Stomach (tissue), 19 donors: ENCODE measurements at places on chromosomes 4 and X.

GRCh38 chrX:31092476-31092875 lies 20.6 kb upstream of the FTHL17 start:
- DNase-seq, result no peak

GRCh38 chrX:52865343-52865998 lies 2.4 kb downstream of the XAGE3 start:
- DNase-seq, result peak; percentile 37

DNA sequence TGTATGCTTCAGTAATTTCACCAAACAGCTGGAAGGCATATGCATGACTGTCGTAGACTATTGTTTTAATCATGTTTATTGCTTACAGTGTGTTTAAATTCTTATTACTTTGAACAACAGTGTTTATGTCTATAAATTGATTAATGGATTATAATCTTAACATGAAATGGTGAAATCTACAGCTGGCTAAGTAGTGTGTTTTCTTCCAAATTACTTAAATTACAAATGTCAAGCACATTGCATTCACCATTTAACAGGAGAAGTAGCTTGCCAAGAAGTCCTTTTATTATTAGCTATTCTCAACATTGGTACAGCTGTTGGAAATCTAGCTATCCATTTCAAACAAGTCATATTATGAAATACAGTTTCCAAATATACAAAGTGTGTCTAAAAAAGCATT lies 849.3 kb upstream of the PCDH10 start:
- DNase-seq, result no peak

DNA sequence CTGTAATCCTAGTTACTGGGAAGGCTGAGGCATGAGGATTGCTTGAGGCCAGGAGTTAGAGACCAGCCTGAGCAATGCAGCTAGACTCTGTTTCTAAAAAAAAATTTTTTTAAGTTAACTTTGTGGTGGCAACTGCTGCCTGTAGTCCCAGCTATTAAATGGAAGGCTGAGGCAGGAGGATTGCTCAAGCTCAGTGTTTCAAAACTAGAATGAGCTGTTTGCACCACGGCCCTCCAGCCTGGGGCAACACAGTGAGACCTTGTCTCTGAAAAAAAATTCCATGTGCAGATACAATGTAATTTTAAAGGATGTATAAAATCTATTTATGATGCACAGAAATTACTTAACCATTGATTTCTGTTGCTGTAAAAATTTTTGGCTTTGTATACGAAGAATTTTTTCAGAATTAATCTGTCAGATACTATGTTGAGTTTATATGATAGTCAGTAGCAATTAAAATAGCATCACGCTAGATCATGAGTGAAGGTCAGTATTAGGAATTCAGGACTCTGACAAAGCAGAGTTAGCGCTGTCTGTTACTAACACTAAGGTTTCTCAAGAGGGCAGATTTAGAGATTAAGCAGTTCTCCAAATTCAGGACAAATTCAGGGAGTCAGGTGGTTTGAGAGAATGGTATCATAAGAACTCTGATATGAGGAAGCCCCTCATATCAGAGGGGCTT lies 8.3 kb upstream of the AGA start:
- no peak for DNase-seq

DNA sequence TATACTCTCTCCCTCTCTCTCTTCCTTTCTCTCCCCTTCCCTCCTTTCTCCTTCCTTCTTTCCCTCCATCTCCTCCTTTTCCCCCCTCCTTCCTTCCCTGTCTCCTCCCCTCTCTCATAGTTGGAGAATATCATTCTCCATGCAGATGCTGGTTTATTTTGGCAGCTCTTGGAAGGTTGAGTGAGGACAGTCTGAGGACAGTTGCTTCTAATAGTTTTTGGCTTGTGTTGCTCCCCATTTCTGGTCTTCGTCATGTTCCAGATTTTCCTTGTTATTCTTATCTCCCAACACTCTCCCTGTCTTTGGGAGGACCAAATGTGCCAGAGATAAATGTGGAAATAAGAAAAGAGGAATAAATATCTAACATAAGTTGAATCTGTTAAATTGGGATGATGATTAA lies 263.0 kb downstream of the FRMPD4 start:
- DNase-seq, result peak; percentile 18

DNA sequence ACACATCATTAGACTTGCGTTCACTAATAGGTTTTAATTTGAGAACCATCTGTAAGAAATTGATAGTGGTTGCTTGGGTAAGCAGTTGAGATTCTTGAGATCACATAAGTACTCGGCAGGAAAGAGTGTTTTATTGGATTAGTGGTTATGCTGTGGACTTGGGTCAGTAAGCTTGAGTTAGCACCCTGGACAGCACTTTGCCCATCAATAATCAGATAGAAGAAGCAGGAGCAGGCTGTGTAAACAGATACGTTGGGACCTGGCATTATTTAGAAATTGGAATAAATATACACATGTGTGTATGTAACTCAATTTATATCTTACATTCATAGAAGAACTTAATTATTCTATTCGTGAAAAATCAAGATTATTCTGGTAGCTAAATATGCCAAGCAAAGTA lies 357.5 kb upstream of the SMIM31 start:
- no peak for DNase-seq

- no peak for DNase-seq
Observed at GRCh38 chrX:12269484-12269883, 131.2 kb downstream of the FRMPD4 start.

DNA sequence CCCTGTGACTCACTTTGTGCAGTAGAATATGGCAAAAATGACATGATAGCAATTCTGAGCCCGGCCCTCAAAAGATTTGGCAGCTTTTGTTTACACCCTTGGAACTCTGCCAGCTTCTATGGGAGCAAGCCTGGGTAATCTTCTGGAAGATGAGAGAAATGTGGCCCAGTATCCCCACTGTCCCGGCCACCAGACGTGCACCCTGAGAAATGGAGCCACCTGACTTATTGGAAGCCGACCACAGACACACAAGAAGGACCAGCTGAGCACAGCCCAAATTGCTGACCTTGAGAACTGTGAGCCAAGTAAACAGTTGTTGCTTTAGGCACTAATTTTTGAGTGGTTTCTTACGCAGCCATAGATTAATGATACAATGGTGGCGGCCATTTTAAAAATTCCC lies 197.0 kb downstream of the STIM2 start:
- no peak for DNase-seq

GRCh38 chr4:7783541-7783940 lies 156.1 kb downstream of the AFAP1 start:
- DNase-seq, result no peak

- DNase-seq, result peak; percentile 86
Observed at GRCh38 chrX:102515975-102516941, at the start of gene TMSB15A. TMSB15A (minus strand) TSS chrX:102516739.

GRCh38 chr4:183130328-183131155 lies 31.5 kb downstream of the WWC2 start:
- DNase-seq, result peak; percentile 42

- DNase-seq, result no peak
Observed at GRCh38 chrX:50697691-50698090, 116.3 kb downstream of the SHROOM4 start.

DNA sequence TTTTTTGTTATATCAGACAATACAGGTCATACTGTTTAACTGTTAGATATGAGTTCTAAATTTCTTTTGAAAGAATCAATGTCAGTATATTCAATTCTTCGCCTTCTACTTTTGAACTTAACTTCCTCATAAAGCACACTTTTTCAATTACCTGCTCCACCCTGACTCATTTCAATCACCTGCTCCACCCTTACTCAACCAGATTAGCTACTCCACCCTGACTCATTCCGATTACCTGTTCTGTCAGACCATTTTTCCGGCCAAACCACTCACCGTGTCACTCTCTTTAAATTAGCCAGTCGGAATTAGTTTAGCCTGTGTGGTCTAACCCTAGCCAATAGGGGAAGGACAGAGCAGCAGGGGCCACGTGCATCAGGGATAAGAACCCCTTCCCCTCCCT lies 751.8 kb upstream of the POU3F4 start:
- no peak for DNase-seq

- DNase-seq, result no peak
Observed at GRCh38 chr4:8254076-8254475, 15.5 kb upstream of the HTRA3 start.

GRCh38 chr4:142660728-142661127 lies 185.4 kb downstream of the INPP4B start:
- no peak for DNase-seq

- DNase-seq, result peak; percentile 22
Observed at GRCh38 chr4:108372681-108373080, 203.9 kb upstream of the LEF1 start.

- DNase-seq, result no peak
Observed at GRCh38 chrX:275476-275966, 5.7 kb upstream of the PLCXD1 start.

DNA sequence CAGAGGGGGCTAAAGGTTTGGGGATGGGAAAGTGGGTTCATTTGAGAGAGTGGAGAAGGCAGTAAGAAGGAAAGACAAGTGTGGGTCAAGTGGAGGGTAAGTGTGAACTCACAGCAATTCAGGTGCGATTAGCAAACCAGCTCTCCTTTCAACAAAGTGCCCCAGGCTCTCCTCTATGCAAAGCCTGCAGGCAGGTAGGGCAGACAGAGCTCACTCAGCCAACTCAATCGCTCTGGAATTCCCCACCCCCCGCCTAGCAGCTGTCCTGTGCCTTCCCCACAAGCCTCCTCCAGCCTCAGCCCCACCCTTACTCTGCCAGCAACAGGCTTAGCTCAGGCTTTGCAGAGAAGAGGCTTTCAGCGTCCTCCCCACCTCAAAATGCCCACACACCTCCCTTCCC lies 14.8 kb upstream of the MAMLD1 start:
- no peak for DNase-seq

DNA sequence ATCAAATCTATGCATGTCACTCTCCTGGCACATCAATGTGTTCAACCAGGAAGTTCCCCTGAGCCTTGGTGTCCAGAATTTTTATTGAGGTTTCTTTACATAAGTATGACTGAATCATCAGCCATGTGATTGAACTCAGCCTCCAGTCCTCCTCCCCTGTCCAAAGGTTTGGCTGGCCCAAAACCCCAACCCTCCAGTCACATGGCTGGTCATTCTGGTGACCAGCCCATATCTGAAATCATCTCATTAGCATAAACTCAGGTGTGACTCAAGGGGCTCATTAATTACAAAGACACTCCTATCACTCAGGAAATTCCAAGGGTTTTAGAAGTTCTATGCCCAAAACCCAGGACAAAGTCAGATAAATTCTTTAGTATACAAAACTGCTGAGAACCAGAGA lies 20.6 kb upstream of the SUPT20HL2 start:
- DNase-seq, result no peak

- DNase-seq, result no peak
Observed at GRCh38 chr4:187467224-187467623, 528.3 kb upstream of the ZFP42 start.

DNA sequence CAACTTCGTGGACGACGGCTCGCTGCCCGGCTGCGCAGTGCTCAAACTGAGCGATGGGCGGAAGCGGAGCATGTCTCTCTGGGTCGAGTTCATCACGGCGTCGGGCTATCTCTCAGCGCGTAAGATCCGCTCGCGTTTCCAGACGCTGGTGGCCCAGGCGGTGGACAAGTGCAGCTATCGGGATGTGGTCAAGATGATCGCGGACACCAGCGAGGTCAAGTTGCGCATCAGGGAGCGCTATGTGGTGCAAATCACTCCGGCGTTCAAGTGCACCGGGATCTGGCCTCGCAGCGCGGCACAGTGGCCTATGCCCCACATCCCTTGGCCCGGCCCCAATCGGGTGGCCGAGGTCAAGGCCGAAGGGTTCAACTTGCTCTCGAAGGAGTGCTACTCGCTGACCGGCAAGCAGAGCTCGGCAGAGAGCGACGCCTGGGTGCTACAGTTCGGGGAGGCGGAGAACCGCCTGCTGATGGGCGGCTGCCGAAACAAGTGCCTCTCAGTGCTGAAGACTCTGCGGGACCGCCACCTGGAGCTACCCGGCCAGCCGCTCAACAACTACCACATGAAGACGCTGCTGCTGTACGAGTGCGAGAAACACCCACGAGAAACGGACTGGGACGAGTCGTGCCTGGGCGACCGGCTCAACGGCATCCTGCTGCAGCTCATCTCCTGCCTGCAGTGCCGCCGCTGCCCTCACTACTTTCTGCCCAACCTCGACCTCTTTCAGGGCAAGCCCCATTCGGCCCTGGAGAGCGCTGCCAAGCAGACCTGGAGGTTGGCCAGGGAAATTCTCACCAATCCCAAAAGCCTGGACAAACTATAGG lies 1.5 kb downstream of the MAB21L2 start:
- DNase-seq, result peak; percentile 49

GRCh38 chr4:51870441-51871188 lies 27.7 kb downstream of the DCUN1D4 start:
- DNase-seq, result no peak

- DNase-seq, result no peak
Observed at GRCh38 chr4:80140194-80140593, 57.1 kb upstream of the PRDM8 start.

GRCh38 chr4:121049072-121049599 lies 23.2 kb downstream of the NDNF start:
- DNase-seq, result peak; percentile 29

- no peak for DNase-seq
Observed at GRCh38 chr4:36267486-36268268, 13.7 kb upstream of the DTHD1 start.

GRCh38 chr4:27360790-27361267 lies 500.2 kb downstream of the STIM2 start:
- DNase-seq, result no peak

DNA sequence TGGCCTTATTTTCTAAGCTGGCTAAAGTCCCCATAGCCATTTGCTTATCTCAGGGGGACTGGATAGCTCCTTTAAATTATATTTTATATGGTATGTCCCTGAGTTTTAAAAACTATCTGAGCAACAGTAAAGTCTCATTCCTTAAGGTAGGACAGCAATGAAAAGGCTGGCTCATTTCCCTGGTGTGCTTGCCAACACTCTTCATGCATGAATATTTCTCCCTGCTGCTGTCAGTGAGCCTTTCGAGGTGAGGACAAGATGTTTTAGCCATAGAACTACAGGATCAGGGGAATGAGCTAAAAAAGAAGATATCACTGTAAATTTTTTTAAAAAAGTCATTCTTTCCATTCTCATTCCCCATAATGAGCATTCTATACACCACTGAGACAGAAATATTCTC lies 427.3 kb upstream of the FAM241A start:
- no peak for DNase-seq

DNA sequence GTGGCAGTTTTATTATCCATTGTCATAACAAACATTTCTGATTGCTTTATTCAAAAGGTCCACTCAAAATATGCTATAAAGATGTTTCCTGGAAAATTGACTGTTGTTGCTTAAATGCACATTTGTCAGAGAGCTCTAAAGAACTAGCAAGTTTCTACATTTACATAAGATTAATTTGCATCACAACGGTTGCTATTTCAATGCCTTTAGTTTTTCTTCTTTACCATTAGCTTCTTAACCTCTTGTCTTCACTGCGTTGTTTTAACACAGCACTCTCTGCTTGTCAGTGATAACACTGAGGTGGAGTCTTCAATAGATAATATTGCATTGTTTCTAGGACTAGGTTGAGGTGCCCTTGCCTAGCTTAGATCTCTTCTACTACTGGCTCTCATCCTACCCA lies 76.7 kb upstream of the GALNT7 start:
- DNase-seq, result no peak

GRCh38 chr4:87531621-87532020 lies 2.4 kb upstream of the SPARCL1 start:
- no peak for DNase-seq

GRCh38 chr4:2080429-2081300 lies 21.5 kb downstream of the NAT8L start:
- DNase-seq, result no peak
